Naive B cell (primary cell): ENCODE measurements at places on chromosomes 3 and 15. TPM values are rescaled to one million over a fixed set of nuclear protein-coding genes. Genes with fewer than 3 reads are reported as not detected.

The CD96 gene
- polyA plus RNA-seq: 154 TPM

The RASL12 gene
- polyA plus RNA-seq: not detected

The ADAMTS9 gene
- not detected for polyA plus RNA-seq

The CFAP100 gene
- polyA plus RNA-seq: not detected

The FBXL22 gene
- polyA plus RNA-seq: 0.84 TPM

The HTR3D gene
- polyA plus RNA-seq: not detected

The HDDC3 gene
- 34.1 TPM for polyA plus RNA-seq

The CATSPER2 gene
- polyA plus RNA-seq: 0.29 TPM

The LSMEM2 gene
- polyA plus RNA-seq: 0.19 TPM

The CFAP44 gene
- not detected for polyA plus RNA-seq

The EFCC1 gene
- not detected for polyA plus RNA-seq
